Stimulated activated naive B cell treated with anti-CD40 and anti-IgM and Interleukin-4, amounts not matched to agents 10 μg/mL and 1 μg/mL and 100 μg/mL, for 72 hours (primary cell): ENCODE measurements at places on chromosomes 11 and 22.
A peak's percentile ranks its signal among the peaks of the same experiment; 100 is the strongest.

- no peak for DNase-seq
Observed at GRCh38 chr11:42890773-42891172, 421.0 kb upstream of the API5 start.

DNA sequence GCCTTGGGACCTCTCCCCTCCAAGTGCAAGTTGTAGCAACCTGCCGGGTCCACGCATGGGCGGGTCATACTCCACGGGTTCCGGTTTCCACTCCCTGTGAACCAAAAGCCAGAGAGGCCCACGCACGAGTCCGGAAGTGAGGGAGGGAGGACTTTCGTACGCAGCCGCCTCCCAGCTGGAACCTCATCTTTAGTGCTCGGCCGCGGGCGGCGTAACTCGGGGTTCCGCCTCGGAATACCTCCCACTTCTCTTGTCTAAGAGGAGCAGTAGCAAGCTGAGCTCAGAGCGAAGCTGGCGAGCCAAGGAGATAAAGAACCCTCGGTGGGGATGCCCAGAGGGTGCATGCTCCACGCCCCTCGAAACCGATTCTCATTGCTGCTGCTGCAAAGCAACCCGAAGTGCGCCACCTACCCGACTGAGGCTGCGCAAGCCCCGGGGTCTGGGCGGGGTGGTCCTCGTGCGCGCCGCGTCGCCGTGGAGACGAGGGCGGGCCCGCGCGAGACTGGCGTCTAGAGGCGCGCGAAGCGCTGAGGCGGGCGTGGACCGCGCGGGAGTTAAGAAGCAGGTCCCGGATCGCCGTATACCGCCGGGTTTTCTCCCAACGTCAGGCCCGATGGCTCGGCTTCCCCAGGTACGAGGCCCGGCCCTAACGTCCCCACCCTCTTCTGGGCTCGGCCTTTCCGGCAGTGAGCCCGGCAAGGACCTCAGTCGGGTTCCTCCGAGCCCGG, at the start of gene SFI1:
Gene SFI1, plus strand, starts transcription at position 530 of the 728 bp plus-strand sequence. CDS start 11,749 bp downstream, outside the sequence.
- peak; percentile 95 for DNase-seq

DNA sequence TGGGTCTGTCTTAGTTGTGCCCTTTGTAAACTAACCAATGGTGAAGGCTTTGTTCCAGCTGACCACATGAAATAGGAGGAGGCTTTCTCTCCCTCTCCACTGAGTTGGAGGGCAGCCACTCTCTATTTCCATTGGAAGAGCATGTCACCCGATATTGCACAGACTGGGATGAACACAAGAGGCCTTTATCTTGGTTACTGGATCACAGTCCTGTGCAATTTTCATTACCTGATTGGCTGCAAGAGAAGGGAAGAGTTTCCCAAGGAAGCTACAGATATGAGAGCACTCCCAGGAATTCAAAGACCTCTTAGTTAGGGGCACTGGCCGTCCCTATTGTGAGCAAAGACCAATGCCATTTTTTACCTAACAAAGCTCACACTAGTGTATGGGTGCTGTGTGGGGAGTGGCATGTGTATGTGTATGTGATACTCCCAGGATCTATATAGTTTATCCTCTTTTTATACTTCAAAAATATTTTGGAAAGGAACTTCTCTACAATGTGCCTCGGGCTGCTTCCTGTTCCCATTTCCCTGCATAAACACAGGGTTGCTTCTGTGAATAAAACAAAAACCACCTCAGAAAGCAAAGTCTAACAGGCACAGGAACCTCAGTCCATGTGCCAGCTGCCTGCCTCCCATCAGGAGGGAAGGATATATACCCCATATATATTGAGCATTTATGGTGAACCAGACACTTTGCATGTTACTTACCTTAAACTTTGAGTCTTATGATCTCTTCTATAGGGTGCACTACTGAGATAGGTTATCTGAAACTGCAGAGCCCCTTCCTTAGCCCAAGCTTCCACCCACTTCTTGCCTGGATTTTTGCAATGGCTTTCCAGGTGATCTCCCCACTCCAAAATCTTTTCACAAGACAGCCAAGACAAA, 126.5 kb downstream of the RASSF10 start:
- DNase-seq = no peak

DNA sequence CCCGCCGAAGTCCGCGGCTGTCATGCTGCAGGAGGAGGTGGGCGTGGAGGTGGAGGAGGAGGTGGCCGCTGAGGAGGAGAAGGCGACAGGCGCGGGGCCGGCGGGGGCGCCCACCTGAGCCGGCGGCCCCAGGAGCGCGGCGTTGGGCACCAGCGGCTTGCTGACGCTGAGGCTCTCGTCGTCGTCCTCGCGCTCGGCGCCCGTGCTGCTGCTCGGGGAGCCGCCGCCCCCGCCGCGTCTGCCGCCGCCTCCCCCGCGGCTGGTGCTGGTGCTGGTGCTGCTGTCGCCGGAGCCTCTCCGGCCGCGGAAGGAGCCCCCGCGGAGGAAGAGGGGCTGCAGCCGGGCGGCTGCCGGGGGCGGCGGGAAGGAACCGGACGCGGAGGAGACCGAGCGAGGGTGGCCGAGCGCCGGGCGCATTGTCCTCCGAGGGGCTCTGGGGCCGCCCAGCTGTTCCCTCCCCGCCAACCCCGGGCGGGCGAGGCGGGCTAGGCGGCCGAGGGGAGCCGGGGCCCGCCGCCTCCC, 388 bp downstream of the TMEM121B start:
- no peak for DNase-seq

DNA sequence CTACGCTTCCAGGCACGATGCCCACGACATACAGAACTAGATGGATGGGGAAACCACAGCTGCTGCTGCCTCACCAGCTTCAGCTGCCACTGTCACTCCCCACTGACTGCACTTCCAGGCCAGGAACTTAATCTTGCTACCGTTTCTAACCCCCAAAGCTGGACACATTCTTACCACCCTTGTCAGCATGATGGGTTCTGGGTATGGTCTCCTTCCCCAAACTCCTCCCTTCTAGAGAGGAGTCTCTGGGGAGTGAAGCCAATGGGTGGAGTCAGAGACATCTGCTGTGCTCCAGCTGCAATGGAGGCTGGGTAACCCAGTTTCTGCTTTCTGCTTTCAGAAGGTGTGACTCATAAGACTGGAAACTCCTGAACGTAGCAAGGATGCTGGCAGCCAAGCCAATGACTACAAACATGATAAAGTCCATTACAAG, 87.0 kb upstream of the THY1 start:
- peak; percentile 85 for DNase-seq

DNA sequence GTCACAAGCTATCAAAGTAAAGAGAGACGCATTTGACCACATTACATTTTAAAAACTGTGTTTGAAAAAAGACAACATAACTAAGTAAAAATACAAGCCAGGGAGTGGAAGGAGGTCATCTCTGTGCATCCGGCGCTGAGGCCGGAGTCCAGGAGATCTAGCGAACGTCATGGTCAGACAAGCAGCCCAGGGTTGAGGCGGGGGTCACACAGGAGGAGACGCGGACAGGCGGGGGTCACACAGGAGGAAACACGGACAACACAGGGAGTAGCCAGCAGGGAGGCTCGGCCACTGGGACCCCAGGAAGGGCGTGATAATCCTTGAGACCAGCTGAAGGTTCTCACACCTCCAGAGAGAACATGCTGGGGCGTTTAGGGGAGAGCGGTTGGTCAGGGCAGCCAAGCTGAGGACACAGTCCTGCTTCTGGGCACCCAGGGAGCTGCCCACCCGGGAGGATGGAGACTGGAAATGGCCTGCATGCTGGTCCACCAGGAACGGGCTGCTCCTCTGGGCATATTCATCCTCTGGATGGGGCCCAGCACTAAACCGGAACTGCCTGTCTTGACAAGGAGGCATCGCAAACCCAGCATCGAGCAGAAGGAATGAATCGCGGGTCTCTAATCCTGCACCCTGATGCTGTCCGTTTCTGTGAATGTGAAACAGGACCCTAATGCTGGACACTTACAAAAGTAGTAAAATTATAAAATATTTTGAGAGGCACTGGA, 40.9 kb upstream of the MUC5AC start:
- DNase-seq = no peak

GRCh38 chr22:36566720-36567119, 37.8 kb upstream of the EIF3D start:
- no peak for DNase-seq

DNA sequence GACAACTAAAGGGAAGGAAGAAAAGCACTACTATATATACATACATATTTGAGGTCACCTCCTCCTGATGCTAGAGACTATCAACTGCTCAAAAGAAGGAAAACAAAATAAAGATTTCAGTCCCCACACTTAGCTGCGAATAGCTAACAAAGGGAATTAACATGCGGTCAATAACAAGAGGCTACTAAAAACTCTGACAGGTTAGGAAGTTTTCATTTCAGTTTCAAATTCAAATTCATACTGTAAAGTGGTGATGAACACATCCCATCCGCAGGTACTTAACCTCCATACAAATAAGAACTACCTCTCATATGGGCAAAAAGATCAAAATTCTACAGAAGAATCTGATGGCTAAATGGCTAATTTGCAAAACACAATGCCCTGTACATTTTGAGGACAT, 2.6 kb downstream of the NAP1L4 start:
- no peak for DNase-seq

GRCh38 chr22:31944700-31945442, 536 bp downstream of the YWHAH start:
- no peak for DNase-seq

- no peak for DNase-seq
Observed at GRCh38 chr11:18392434-18393321, 1.7 kb upstream of the LDHA start.

- no peak for DNase-seq
Observed at GRCh38 chr22:43000441-43001175, 14.3 kb downstream of the PACSIN2 start.

- DNase-seq = no peak
Observed at GRCh38 chr22:30414525-30415047, 11.0 kb upstream of the MTFP1 start.

DNA sequence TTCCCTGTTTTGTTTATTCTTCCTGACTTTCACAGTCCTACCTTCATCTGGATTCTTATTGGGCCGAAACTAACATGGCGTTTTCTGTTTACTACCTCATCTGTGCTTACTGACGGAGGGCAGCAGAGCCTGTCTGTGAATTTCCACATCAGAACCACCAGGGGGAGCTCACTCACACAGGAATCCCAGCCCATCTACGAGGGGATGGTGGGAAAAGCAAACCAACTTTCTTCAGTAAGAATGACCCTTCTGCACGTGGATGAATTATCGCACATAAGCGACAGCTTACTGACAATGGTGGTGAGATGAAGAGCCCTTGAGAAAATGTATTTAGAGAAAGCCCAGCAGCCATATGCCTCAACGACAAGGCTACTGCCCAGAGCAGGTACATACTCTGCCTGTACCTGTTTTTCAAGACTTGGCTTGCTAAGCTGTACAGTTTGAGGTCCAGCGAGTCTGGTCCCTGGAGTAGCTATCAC, 42.5 kb downstream of the LARGE2 start:
- peak; percentile 48 for DNase-seq

DNA sequence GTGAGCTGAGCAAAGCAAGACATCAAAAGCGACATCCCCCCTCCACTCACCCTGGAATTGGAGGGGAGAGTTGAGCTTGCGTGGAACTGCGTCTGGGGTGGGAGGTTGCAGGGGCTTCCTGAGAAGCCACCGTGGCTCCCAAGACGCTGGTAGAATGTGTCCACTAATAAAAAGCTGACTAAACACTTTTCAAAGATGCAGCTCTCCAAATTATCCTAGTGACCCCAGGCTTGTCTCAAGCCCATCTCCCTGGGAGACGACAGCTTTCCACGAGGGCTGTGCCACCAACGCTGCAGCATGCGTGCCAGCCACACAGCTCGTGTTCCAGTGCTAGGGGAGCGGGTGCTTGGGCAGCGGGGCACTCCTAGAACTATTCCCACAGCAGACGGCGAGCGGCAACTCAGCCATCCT, 6.3 kb upstream of the GAL start:
- no peak for DNase-seq

DNA sequence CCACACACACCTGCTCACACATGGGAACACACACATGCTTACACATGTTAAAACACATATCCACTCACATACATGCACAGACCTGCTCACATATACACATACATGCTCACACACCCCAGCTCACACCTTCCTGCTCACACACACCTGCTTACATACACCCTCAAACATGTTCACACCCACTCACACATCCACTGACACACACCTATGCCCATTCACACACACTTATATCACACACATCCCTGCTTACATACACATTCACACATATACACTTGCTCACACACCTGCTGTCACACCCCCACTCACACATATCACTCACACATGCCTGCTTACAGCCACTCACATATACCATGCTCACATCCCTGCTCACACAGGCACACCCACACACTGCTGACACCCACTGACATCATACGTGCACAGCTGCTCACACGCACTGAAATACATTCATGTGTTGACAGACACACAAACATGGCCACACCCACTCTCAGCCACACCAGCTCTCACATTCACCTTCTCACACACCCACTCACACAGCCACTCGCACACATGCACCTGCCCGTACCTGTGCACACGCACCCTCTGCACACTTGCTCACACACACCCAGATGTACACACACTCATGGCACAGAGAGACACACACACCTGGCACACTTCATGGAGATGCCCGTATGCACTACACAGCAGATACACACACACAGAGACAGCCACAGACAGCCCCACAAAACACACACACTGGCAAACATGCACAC, 5.7 kb upstream of the MYBPC3 start:
- DNase-seq = no peak

DNA sequence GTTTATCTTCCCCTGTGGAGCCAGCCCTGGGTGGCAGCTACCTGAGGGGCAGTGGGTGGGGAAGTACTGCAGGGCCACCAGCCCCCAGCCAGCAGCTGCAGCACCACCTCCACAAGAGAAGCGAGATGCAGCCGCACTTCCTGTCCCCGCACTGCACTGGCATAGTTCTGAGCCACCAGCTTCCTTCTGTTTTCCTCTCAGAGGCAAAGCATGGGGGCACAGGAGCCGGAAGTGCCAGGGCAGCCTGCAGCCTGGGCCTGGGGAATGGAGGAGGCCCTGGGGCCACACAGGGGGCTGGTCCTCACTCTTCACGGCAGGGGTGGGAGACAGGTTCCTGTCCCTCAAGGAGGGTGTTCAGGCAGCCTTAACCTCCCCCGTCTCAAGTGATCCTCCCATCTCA, 11.9 kb upstream of the SH3BP1 start:
- no peak for DNase-seq

GRCh38 chr11:67301951-67302516, 1.3 kb upstream of the SSH3 start:
- DNase-seq = no peak

GRCh38 chr11:113956986-113957385, 17.9 kb upstream of the HTR3A start:
- DNase-seq = no peak

- DNase-seq = no peak
Observed at GRCh38 chr11:133403900-133404299, 128.4 kb downstream of the OPCML start.

DNA sequence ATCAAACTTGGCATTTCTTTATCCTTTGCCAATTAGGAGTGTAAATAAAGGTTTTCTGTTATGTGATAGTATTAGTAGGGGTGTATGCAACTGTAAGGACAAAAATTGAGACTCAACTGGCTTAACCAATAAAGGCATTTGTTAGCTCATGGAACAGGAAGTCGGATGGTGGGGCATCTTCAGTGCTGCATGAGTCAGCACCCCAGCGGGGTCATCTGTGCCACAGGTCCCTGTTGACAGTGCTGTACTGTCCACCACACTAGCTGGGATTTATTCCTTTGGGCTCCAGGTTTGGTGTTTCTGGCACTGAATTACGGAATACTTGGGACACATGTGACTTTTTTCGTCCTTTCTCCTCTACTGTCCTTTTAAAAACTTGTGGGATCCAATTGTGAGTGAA, 86.0 kb downstream of the PPP6R3 start:
- DNase-seq = no peak
